GM23248 (cell line): ENCODE measurements at places on chromosomes 5 and 9. TPM values are rescaled to one million over a fixed set of nuclear protein-coding genes. Genes with fewer than 3 reads are reported as not detected.

DNA sequence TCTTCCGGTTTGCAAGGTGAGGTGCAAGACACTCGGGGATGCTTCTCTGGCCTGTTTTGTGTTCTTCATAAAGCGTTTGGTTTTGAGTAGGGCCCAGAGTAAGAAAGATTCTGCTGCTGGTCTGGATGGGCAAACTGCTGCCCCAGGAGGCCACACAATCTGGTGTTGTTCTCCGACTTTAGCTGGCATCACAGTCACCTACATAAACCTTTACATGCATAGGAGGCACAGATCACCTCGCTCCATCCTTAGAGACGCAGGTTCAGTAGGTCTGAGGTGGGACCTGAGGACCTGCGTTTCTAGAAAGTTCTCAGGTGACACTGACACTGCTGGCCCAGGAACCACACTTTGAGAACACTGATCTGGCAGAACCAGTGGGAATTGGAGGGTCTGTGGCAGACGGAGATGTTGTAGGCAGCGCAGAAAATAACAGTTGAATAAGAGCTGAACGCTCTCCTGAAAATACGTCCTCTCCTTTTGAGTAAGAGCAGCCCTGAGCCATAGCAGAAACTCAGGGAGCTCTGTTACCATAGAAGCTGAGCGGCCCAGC is 3.9 kb upstream of the SLC6A3 start:
- DNase-seq = no peak

DNA sequence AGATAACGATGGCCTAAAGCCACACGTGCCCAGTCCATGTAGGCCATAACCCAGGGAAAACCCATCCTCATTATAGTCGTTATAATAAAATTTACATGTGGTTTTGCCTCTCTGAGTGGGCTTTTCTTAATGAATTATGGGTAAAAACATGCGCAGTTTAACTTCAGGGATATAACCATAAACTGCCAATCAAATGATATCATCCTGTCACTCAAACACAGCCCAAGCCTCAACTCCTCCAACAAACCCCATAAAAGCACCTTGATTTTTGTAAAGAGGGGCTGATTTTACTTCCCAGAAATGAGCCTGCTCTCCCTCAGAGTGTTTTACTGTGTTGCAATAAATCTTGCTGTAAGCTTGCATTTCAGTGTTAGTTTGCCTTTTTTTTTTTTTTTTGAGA is 15.8 kb upstream of the SETX start:
- DNase-seq = no peak

TMC1 gene
- polyA plus RNA-seq = 0.32 and 0.45 TPM in 2 replicates

DNA sequence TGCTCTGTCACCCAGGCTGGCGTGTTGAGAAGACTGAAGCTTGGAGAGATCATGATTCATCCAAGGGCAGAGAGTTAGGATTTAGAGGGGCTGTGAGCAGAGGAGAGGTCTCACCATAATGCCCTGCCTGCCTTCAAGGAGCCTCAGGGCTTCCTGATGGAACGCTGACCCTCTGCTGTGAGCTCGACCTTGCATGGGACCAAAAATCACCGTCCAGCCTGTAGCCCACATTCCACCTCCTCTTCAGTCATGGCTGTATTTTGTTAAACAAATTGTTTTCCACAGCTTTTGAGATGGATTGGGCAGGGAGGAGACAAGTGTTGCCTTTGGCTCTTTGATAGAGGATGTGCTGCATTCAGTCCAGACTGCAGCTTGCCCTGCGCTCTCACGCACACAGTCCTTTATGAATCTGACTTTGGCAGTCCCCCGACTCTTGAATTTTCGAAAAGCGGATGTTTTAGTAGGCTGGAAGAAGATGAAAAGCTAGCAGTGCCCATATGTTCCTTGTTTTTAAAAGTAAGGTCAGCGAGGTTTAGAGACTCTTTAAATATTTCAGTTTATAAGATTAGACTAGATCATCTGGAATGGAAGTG is 79.5 kb downstream of the MVB12B start:
- peak; percentile 81 for DNase-seq

GRCh38 chr5:67986761-67987160 is 228.8 kb upstream of the PIK3R1 start:
- no peak for DNase-seq

GRCh38 chr9:111096051-111096450 is 57.8 kb upstream of the LPAR1 start:
- DNase-seq = peak; percentile 43

DNA sequence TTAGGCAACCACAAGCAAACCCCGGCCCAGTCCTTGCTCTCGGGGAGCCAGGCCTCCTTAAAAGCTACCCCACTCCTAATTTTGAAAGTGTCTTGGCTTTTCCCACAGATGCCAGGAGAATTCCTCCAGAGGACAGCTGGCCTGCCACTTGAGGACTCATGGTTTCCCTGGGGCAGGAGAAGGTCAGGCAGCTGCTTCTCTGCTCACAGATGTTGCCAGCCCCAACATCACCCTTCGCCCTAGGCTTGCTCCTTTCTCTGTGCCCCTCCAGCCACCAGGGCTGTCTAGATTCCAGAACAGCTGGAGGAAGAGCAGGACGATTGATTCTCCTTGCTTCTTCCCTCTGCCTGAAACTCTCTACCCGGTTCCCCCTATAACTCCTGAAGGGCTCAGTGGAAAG is 8.5 kb downstream of the GGTA1 start:
- no peak for DNase-seq

CDC25C gene
- 2.9 and 4.4 TPM in 2 replicates for polyA plus RNA-seq

DNA sequence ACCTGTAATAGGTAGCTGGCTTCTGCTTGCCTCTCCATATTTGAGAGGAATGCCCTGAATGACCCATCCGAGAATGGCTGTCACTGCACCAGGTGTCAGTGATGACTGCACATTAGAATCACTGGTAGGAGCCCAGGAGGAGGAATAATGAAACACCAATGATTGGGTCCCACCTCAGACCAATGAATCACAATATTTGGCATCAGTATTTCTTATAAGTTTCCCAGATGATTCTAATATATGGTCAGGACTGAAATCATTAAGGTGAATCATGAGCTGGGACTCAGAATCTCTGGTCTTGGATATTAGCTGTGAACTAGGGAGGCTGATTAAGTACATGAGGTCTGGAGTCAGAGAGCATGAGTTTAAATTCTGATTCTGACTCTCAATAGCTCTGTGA is 23.4 kb downstream of the ARSB start:
- DNase-seq = peak; percentile 72

SCGB3A2 gene
- polyA plus RNA-seq = not detected in 2 replicates

SOHLH1 gene
- not detected in 2 replicates for polyA plus RNA-seq

- DNase-seq = no peak
These were observed 174.6 kb upstream of the SPEF2 start for GRCh38 chr5:35442885-35443639.

ASTN2 gene
- polyA plus RNA-seq = 5.8 TPM in 2 replicates

DNA sequence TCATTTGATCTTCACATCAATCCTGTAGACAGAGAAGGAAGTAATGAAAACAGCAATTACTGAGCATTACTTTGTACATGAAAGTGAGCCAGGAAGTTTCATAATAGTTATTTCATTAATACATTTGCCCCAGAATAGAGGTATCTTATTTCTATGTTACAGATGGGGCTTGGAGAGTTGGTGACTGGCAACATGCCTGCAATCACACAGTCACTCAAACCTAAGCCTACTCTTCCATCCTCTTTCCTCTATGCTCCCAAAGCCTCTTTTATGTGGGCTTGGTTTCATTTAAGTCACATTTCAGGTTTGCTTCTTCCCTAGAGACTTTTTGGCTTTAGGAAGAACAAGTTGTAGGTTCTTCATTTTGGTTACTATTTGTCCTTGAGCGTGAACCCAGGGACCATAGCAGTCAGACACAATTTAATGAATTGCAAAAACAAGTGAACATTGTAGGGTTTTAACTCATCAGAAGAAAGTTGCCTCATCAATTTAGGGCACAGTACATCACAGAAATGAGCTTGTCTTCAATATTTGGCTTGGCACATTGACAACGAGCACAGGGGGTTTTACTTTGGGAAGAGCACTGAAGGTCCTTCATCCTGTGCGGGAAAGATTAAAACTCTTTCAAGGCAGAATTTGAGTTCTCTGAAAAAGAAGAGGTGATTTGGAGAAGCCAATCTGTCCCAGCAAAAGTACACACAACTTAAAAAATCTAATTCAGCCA is 381.1 kb downstream of the TMEM38B start:
- no peak for DNase-seq

- DNase-seq = peak; percentile 83
These were observed at the start of gene PRUNE2 for GRCh38 chr9:76905791-76906646. PRUNE2 (minus strand) TSS chr9:76906114; CDS start chr9:76905963, 151 bp downstream.

GRCh38 chr5:56608217-56608925 is 207.0 kb upstream of the MAP3K1 start:
- no peak for DNase-seq

DNA sequence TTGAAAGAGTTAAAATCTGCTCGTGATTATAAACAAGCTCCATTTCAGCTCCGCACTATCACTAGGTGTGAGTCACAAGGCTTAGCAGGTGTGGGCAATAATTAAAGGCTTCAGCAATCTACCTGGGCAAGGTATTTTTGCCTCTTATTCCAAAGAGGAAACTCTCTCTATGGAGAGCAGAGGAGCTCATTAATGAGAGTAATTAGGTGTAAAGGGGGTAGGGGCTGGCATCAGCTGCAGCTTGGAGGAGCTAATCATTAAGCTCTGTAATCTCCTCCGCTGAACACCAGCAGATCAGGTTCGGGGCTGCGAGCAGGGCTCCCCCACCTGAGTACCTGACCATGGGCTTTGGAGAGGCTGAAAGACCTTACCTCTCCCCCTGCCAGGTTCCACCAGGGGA is 129.2 kb downstream of the CRB2 start:
- no peak for DNase-seq

DNA sequence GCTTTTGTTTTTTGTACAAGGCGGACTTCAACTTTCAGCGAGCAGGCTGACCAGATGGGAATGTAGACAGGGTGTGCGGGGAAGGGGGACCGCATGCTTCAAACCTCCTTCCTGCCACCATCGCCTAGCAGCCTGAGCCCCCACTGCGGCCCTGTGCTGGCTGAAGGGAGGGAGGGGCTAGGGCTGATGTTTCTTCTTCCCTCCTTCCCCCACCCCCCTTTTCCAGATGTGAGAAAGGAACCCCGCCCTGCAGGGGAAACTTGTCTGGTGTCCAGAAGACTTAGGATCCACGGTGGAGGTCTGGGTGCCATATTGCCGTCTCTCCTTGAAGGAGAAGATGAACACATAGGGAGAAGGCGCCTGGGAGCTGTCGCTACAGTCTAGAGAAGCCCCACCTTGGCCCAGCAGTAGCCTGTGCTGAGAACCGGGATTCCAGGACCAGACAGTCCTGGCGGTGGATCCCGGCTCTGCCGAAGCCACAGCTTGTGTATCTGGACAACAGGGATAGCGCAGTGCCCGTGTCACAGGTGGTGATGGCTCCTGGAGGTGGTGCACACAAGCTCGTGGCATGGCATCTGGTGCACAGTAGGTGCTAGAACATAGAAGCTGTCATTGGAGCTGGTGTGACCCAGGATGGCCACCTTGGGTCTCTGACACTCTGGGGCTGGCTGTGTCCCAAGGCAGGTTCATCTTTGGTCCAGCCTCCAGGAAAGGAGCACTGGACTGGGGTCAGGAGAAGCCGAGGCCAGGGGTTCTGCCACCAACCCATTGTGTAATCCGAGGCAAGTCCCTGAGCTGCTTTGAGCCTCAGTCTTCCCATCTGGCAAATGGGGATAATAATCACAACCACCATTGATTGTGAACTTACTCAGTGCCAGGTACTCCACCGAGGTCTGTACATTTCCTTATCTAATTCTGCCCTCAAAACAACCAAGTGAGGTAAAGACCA is 205.6 kb downstream of the C9orf50 start:
- no peak for DNase-seq

- DNase-seq = no peak
These were observed 364.3 kb downstream of the KCNN2 start for GRCh38 chr5:114726131-114726530.

GRCh38 chr9:21689854-21690253 is 112.6 kb upstream of the MTAP start:
- peak; percentile 40 for DNase-seq

GRCh38 chr5:166338801-166339200 is 1952.6 kb upstream of the WWC1 start:
- DNase-seq = no peak

IRX2 gene
- 6.1 TPM in 2 replicates for polyA plus RNA-seq

DNA sequence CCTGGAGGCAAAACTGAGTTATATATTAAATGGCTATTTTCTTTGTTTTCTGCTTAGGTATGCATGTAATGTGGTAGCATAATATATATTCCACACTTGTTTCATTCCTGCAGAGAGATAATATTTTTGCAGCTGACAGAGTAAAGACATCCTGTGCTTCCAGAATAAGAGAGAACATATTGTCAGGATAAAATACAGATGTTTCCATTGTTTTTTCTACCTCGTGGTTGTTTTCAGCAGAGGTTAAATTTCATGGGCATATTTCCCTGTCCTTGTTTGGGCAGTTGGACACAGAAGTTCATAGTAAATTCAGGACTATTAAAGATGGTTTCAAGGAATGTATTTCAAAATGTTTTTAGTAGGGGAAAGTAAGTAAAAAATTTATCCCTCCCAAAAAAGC is 47.6 kb upstream of the MEGF10 start:
- no peak for DNase-seq

GRCh38 chr9:88537761-88538091 is 2.7 kb downstream of the NXNL2 start:
- peak; percentile 94 for DNase-seq

EGFLAM gene
- not detected in 2 replicates for polyA plus RNA-seq

DNA sequence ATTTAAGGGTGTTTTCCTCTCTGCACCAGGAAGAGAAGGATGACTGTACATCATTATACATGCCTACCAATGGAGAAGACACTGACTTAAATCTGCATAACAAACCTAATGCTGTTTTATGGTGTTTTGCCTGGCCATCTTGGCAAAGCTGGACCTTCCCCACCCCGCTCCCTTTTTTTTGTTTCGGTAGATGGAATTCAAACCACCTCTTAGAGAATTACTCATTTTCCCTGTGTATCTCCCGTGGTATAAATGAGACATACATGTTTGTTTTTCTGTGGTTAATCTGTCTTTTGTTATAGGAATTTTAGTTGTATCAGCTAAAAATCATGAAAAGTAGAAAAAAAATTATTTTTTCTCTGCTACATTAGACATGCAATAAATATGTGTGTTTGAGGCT is 28.8 kb downstream of the IL12B start:
- no peak for DNase-seq

- DNase-seq = no peak
These were observed 525.9 kb upstream of the ZNF608 start for GRCh38 chr5:125272357-125272756.

PCDHB10 gene
- polyA plus RNA-seq = 0.86 and 1.3 TPM in 2 replicates

DNA sequence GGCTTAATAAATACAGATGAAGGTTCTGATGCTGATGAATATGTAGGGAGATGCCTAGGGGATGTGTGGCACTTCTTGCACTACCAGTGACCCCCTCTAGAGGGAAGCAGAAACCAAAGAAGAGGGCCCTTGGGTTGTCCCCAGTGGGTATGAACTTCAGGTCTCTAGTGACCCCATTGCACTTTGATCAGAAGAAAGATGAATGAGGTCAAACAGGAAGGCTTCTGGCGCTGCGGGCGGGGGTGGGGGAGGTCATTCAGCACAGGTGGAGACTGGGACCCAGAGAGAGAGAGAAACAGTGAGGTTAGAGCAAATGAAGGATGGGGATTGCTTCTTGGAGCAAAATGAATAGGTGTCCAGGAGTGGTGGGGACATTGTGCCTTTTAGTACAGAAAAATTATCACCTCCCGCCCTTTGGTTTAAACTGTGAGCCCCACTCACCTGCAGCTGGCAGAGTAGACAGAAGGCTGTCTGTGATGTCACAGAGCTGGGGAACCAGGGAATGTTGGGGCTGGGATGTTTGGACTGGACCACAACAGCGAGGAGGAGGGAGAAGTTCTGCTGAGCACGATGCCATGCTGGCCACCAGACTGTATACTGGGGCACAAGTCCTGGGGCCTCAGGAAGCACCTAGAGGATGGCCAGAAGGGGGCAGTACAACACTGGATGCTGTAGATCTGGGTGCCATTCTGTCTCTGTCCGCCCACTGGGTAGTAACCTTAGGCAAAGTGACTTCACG is at the start of gene TEX48:
TSS of gene TEX48 (minus strand) at position 599 of the 739 bp plus-strand sequence. CDS start 10,469 bp downstream, outside the sequence.
- DNase-seq = peak; percentile 87

ARSI gene
- polyA plus RNA-seq = 0.72 and 1.0 TPM in 2 replicates
